Karpas-422 (cell line): ENCODE measurements at places on chromosomes 12 and 14.
A peak's percentile ranks its signal among the peaks of the same experiment; 100 is the strongest.

DNA sequence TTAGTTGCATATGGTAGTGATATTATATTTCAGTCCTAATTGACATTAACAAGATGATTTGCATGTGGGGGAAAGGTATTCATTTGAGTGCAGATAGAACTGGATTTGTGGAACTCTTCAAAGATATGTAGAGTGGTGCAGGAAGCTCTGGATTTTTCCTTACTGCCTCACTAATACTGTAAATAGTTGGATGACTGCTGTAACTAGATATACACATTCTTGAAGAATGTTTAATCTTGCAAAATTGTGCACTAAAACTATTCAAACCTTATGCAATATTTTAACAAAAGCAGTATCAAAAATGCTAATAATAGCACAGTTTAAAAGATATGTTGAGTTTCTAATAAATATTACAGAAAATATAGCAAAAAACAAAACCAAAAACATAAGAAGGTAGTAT, 43.1 kb upstream of the ATF7IP start:
- no peak for DNase-seq

- DNase-seq, result no peak
These were observed 20.4 kb downstream of the EIF2B2 start for GRCh38 chr14:75023108-75023507.

GRCh38 chr14:53531156-53531555, 378.0 kb upstream of the DDHD1 start:
- no peak for DNase-seq

GRCh38 chr14:99586054-99586760, 17.8 kb downstream of the CCDC85C start:
- no peak for DNase-seq

GRCh38 chr12:50197297-50197727, 30.1 kb upstream of the CERS5 start:
- no peak for DNase-seq

DNA sequence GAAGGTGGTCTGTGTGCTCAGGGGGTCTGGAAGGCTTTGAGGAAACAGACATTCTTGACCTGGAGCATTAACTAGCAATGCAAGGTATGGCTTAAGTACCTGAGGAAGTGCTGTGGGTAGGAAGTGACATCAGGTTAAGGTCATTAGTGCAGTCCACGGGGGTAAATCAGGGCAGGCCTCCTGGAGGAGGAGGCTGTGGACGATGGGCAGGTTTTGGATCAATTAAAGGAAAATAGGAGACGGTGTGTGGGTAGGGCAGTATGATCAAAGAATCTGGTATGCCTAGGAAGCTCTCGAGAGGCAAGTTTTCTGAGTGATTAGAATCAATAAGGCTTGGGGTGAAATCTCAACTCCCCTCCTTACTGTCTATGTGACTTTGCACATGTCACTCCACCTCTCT, 295.3 kb downstream of the AACS start:
- no peak for DNase-seq

- DNase-seq, result no peak
These were observed 508.2 kb upstream of the ATP2B1 start for GRCh38 chr12:90216815-90217214.

GRCh38 chr14:56549721-56550120, 29.9 kb upstream of the TMEM260 start:
- DNase-seq, result no peak

DNA sequence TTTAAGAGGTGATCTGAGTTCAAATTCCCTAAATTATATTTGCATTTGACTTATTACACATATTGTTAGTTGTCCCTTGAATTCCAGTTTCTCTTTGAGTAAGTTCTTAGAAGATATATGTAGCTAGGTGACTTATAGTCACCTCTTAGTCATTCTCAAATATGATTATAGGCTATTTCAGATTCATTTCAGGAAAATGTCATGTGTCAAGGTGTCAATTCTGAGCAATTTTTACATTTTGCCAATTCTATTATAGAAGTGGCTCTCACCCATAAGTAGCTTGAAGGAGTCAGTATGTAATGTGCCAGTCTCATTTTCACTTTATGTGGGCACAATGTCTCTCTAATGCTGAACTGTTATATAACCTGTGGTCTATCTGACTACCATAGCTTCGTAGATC, 623.4 kb downstream of the DIO2 start:
- DNase-seq, result no peak

DNA sequence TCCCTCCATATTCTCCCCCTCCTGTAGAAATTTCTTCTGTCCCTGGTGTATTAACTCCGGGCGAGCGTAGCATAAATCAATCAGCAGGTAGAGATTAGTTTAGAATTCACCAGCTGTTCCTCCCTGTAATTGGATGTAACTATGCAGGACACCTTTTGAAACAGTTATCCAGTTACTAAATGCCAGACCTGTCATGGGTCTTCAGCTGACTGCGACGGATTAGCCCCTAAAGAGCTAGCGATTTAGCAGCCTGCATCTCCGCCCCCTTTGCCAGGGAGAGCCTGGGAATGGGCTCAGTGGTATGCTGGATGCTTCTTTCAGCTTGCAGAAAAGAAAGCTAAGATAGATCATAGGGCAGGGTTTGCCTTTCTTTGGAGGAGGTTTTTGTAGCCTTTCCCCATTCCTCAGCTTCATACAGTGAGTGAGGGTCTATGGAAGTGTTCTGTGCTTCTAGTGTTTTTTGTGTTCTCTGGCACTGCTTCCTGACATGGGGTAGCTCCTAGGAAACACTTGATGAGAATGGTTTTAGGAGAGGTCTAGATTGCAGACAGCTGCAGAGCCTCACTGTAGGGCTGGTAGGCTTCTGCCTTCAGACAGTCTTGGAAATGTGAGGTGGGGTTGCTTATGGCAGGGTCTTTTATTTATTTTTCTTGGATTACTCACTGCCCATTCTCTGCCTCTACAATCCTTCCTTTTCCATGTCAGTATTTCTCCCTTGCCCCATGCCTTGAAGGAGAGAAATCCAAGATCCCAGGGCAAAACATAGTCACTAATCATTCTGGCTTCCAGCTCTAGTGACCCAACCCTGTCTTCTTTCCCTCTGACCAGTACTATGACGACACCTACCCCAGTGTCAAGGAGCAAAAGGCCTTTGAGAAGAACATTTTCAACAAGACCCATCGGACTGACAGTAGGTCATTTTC, 16.7 kb downstream of the COPZ1 start:
- no peak for DNase-seq

GRCh38 chr12:47812797-47813510, 6.7 kb downstream of the HDAC7 start:
- DNase-seq, result peak; percentile 96

DNA sequence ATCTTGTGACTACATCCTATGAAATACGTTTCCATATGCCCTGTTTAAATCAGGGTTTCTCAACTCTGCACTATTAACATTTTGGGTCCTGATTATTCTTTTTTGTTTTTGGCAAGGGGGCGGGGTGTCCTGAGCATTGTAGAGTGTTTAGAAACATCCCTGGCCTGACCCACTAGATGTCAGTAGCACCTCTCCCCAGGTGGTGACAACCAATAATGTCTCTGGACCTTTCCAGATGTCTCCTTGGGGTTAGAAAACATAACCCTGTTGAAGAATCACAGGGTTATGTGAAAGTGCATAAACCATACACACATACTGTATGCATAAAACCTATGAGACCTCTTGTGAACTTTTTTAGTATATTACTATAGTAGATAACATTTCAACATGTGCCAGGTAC, 1.4 kb downstream of the ACAD10 start:
- DNase-seq, result peak; percentile 75

DNA sequence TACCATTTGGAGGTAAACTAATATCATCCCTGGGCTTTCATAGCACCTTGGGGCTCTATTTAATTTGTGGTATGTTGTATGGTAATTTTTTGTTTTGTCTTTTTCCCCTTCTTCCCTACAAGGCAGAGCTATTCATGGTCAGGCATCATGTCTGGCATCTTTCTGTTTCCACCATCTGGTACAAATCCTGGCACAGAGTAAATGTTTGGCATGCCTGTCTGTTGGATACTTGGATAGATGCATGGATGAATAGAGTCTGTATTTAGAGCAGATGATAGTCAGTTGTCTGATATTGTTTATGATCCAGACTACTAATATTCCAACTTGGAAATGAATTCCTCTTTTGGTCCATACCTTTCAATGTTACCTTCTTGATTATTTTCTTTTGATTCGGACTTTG, 139.8 kb downstream of the NEDD1 start:
- no peak for DNase-seq

GRCh38 chr14:68359022-68359836, 433.6 kb downstream of the ZFP36L1 start:
- no peak for DNase-seq

- DNase-seq, result peak; percentile 86
These were observed 7.6 kb upstream of the BRMS1L start for GRCh38 chr14:35818346-35819115.

GRCh38 chr12:120972870-120973543, 5.3 kb upstream of the HNF1A start:
- DNase-seq, result no peak

GRCh38 chr12:49546481-49546880, 7.7 kb downstream of the KCNH3 start:
- DNase-seq, result no peak

DNA sequence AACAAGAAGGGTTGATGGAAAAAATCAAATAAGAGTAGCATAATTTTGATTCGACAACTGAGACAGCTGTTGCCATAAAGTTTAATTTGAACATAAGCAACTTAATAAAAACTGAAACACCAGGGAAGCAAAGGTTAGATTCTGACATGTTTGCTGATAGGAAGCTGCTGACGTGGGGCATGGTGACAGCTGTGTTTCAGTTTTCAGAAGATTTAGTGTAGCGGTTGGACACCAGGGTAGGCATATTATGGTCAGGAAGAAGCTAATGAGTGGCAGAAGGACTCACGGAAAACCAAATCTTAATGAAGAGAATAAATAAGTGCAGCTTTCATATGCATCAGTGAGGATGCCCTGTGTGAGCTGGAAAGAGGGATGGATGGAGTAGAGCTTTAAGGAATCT, 336.7 kb upstream of the RPL10L start:
- DNase-seq, result no peak

DNA sequence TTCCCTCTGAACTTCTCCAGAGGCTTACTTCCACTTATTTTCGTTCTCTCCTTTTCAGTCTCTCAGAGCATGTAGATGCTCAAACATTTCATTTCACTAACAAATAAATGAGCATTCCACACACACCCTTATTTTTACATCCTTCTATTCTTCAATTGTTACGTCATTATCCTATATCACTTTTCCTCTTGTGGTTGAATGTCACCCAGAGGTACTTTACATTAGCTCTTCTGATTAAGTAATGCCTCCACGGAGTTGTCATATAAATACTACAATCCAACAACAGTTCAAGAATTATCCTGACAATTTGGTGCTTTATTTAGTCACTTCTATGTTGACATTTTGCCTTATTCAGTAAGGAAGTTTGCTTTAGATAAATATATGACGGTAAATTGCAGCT, 18.4 kb downstream of the FAR2 start:
- DNase-seq, result no peak

GRCh38 chr14:103198131-103199105, 75.2 kb downstream of the TNFAIP2 start:
- DNase-seq, result no peak

GRCh38 chr12:51147309-51147708, 25.6 kb downstream of the TFCP2 start:
- DNase-seq, result no peak

DNA sequence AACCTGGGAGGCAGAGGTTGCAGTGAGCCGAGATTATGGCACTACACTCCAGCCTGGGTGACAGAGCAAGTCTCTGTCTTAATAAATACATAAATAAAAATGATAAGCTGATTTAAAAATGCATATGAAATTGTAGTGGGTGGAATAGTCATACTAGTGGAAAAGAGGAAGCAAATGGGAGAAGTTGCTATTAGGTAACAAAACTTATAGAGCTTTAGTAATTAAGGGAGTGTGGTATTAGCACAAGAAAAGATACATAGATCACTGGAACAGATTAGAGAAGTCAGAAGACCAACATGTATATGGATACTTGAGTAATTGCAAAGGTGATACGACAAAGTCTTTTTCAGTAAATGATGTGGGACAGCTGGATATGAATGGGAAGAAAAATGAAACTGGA, 26.5 kb downstream of the TECPR2 start:
- DNase-seq, result no peak

DNA sequence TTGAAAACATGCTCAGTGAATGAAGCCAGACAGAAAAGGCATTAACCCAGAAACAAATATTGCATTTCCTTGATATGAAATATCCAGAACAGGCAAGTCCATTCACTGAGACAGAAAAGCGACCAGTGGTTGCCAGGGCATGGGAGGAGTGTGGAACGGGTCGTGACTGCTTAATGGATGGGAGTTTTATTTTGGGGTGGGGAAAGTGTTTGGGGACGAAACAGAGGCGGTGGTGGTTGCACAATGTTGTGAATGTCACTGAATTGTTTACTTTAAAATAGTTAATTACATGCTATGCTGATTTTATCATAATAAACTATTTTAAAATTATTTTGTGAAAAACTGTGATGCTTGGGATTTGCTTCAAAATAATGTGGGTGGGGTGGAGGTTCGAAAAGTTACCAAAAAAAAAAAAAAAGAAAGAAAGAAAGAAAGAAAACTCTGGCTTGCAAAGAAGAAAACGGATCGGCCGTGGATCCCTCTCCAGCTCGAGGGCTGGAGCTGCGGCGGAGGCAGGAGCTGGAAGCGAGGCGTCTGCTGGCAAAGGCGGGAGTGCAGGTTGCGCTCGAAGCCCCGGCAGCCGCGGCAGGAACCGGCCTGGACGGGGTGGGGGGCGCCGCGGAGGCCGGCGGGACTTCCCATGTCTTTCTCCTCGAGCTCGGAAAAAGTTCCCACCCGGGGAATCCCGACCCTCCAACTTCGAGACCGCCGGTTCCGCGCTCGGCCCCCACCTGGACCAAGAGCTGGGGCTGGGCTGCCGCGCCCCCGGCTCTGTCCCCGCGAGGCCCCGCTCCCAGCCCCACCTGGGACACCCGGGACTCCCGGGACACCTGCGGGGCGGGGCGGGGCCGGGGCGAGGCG, 524 bp upstream of the P2RX2 start:
- no peak for DNase-seq

DNA sequence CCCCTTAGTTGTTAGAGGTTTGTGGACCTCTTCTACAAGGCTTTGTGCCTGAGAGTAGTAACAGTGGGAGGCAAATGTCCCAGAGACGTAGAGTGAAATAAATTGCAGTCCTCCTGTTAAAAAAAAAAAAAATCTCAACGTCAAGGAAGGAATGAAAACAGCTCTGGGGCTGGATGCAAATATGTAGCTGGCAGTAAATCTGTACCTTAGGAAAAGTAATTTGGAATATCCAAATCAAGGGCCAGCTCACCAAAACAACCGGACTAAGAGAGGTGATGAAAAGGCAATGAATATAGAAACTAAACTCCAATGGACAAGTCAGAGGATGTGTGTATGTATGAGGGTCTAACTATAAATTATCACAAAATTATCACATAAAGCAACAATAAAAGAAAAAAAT, 27.0 kb downstream of the SINHCAF start:
- DNase-seq, result no peak

DNA sequence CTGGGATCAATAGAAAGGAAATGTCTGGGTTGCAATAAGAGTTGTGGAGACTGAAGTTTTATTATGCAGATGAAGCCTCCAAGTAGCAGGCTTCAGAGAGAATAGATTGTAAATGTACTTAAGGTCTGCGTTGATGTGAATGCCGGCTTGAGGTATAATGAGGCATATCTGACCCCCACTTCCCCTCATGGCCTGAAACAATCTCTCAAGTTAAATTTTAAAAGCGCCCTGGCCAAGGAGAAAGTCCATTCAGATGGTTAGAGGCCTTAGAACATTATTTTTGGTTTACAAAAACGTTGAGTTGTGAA, 28.3 kb upstream of the HIGD1C start:
- DNase-seq, result no peak

- no peak for DNase-seq
These were observed 5.7 kb downstream of the FAM222A start for GRCh38 chr12:109719123-109720022.
